ENCODE measurements at places on chromosomes 1 and 21.
A peak's percentile ranks its signal among the peaks of the same experiment; 100 is the strongest.

- DNase-seq = no peak
Measured at GRCh38 chr1:82018319-82018718, 217.6 kb downstream of the ADGRL2 start.

DNA sequence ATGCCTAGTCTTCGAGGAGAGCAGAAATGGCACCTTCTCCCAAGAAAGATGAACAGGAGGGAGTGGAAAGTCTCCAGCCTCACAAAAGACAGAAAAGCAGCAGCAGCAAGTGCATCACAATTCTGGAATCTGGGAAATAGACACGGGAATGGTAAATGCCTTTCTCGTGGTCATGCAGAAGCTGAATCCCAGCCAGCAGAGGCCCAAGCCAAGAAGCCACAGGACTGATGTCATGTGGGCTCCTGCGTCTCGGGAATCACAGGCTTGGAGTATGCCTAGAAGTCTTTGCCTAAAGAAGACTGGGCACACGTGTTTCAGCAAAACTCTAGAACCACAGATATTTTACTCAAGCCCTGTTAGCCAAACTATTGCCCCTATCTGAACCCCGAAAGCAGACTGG is 260.3 kb upstream of the PLD5 start:
- no peak for DNase-seq

DNA sequence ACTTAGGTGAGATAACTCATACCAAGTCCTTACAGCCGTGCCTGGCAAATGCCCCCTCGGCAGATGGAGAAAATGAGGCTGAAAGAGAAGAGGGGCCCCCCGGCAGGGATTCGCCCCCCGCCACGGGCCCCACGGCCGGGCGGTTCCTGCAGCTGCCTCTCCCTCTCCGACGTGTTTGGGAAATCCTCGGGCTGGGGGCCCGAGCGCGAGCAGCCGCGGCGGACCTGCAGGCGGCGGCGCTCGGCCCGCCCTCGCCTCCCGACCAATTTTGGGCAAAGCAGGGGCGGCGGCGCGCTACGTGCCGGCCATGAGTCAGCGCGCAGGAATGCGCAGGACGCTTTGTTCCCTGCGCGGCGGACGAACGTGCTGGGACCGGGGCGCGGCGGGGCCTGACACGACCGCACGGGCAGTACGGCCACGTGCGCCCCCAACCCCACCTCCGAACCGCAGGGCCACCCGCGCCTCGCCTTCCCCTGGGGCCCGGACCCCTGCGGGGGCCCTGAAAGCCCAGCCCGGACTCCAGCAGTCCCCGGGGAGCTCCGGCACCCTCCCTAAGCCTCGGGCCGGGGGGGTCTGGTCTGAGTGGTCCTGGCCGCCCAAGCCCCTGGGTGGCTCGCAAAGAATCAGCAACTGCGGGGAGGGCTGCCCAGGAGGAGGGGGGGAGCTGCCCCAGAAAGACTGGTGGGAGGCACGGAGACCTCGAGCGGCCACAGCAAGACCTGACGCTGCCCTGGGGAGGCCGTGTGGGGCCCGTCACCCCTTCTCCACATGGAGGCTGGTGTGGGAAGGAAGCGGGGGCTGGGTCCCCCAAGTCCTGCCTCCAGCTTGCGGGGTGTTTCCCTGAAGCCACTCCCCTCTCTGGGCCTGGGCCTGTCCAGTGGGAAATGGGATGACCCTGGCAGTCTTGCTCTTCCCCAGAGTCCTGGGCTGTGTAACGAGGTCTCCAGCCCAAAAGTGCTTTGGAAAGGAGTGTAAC is 11.9 kb upstream of the EDN2 start:
- DNase-seq = no peak

DNA sequence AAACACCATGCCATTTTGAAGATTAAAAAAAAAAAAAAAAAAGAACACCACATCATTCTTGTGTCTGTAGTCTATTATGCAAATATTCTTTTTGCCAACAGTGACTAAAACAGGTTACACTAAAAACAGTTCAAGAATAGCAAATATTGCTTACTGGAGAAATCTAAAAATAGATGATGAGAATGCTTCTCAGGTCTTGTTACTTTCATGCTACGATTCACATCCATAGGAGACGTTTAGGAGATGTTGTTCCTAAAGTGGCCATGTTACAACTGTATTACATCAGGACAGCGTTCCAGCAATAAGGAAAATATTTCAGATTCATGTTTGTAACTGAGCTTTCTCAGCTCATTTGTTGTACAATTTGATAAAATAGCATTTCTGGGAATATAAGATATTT is 32.3 kb downstream of the RAB3GAP2 start:
- no peak for DNase-seq

GRCh38 chr1:23751050-23751814 is 8.0 kb downstream of the ELOA start:
- peak; percentile 15 for DNase-seq

DNA sequence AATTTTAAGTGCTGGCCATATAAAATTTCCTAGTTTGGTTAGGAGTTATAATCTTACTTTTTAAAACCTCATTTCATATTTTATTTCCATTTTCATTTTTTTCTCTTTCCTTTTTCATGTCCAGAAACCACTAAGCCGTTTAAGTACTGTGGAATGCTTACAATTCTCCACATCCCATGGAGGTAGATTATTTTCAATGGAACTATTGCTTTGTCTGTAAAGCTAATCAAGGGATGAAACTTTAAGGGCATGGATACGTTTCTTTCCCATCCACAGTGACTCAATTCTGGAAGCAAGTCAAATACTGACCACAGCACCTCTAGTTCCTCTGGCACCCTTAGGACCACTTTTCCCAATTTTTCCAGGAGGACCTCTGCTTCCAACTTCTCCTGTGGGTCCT is 139.1 kb upstream of the ZNHIT6 start:
- DNase-seq = no peak

GRCh38 chr1:22611530-22611947 is 24.9 kb upstream of the C1QA start:
- no peak for DNase-seq

Measured in NCI-H1092 (cell line).